ENCODE measurements at places on chromosomes 6 and 20. TPM values are rescaled to one million over a fixed set of nuclear protein-coding genes. Genes with fewer than 3 reads are reported as not detected.

DPPA5 gene
- not detected for total RNA-seq

FAXC gene
- total RNA-seq = not detected

CENPW gene
- total RNA-seq = 50.4 TPM

NOTCH4 gene
- 1.4 TPM for total RNA-seq

RAB32 gene
- total RNA-seq = 2.5 TPM

ZNF831 gene
- total RNA-seq = 3.3 TPM

CEP57L1 gene
- 29.3 TPM for total RNA-seq

RMND1 gene
- 19.2 TPM for total RNA-seq

HEY2 gene
- 0.10 TPM for total RNA-seq
